Right lobe of liver (tissue), 6 donors: ENCODE measurements at places on chromosomes 3 and 15. TPM values are rescaled to one million over a fixed set of nuclear protein-coding genes. Genes with fewer than 3 reads are reported as not detected.

MASP1 gene
- 109 TPM for total RNA-seq

KIF15 gene
- 0.25 TPM for total RNA-seq

CHL1 gene
- total RNA-seq: 1.0 TPM

GRCh38 chr3:175777495-175777894 is 918.4 kb downstream of the NAALADL2 start:
- H3K4me1 ChIP-seq: no peaks in the 10 kb centered on the region
- H3K36me3 ChIP-seq: no peaks in the 10 kb centered on the region
- H3K27me3 ChIP-seq: no peaks in the 10 kb centered on the region
- DNase-seq: no peak
- H3K27ac ChIP-seq: no peak overlapping the region

- H3K4me3 ChIP-seq: no peak overlapping the region
- no peaks in the 10 kb centered on the region for H3K36me3 ChIP-seq
These were observed 35.1 kb upstream of the P3H2 start for GRCh38 chr3:190155752-190156151.

- H3K36me3 ChIP-seq: peaks cover 10% of the 10 kb centered on the region
- no peaks in the 10 kb centered on the region for H3K27me3 ChIP-seq
- no peak overlapping the region for H3K4me3 ChIP-seq
- DNase-seq: no peak
These were observed 7.7 kb downstream of the SELENOT start for GRCh38 chr3:150610785-150611184.

- no peaks in the 10 kb centered on the region for H3K27me3 ChIP-seq
- no peaks in the 10 kb centered on the region for H3K4me1 ChIP-seq
- H3K27ac ChIP-seq: no peak overlapping the region
- no peak for DNase-seq
- peaks cover 8% of the 10 kb centered on the region for H3K36me3 ChIP-seq
These were observed 4.6 kb downstream of the SATB1 start for GRCh38 chr3:18420555-18420954.
